ENCODE measurements at places on chromosomes 5 and 9.

DNA sequence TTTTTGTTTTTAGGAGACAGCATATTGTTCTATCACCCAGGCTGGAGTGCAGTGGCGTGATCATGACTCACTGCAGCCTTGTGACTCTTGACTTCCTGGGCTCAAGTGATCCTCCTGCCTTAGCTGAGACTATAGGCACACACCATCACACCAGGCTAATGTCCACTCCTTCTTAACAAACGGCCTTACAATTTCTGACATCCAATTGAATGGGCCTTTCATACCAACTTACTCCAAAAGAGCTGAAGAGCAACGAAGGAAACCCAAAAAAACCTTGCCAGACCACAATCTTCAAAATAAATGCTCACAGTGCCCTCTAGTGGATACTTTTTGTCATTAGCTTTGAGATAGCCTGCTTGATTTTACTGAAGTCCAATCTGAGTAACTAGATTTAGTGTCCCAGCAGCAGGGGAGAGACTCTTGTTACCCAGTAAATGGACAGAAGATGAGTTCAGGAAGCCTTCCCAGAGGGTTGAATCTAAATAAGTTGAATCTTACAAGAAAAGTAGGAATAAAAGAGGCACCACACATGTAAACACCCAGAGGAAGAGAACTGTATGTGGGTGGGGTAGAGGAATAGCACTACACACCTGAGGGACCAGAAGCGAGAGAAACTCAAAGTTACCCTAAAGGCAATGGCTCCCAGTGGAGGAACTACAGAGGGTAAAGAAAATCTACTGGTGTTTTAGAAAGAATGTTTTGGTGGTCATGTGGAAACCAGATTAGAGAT is 9.3 kb downstream of the ZNF622 start:
- DNase-seq, result peak; percentile 82

DNA sequence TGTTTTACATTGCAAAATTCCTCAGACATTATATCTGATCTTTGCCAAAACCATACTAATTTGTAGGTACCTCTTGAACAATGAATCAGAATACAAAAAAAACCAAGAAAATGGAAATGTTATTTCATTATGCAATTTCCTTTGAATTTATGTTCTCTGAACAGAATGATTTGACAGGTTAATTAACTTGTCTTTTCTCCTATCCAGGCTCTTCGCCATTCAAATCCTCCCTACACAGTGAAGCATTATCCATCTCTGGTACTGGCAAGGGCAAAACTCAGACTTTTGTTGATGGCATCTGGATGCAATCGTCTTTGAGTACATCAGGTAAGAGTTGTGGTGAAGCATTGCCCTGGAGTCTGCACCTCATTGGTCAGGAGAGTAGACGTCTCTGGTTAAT is 655.7 kb upstream of the ITGA1 start:
- no peak for DNase-seq

DNA sequence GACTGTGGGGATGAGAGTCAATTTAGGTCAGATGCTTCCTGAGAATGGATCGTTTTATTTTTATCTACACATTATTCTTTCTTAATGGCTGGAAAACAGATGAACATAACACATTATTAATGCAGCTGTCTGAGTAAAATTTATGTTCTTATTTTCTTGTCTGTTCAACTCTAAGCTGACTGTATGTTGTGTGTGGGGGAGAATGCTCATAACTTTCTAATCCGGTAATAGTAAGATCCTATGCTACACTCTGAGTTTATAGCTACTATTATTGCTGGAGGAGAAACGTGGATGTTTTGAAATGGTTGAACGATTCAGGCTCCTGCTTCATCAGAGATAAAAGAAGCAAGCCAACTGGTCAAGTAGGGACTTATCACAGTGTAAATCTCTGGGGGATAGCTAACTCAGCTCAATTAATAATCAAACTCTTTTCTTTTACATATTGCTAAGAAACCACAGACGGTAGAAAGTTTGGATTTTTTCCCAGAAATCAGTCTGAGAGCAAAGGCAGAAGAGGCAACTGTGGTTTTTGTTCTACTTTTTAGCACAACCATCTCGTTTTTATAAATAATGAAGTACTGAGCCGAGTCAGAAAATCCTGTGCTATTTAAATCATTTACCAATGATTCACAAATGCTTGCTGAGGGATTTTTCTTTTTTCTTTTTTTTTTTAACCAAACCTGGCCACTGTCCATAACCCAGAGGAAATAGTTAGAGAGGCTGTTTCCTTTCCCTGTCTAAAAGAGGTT is 265.0 kb upstream of the FAM174A start:
- no peak for DNase-seq

GRCh38 chr5:170365011-170365410 is 24.2 kb downstream of the KCNMB1 start:
- no peak for DNase-seq

GRCh38 chr5:131375351-131375750 is 111.5 kb downstream of the CDC42SE2 start:
- DNase-seq, result no peak

DNA sequence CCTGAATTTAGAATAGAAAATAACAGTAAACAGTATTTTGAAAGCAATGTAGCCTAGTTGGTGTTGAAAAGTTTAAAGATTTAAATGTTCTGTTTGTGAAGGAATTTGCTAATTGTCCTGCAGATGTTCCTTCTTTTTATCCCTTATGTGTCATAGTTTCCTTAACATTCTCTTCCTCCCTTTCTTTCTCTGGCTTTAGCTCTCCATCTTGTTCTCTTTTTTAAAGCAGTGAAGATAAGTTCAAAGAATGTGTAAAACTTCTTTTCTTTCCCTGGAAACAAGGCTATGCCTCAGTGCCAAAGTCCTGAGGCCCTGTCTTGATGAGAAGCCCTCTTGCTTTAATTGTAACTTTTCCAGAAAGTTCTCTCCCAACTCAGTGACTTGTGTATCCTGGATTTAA is 24.4 kb upstream of the GAS1 start:
- no peak for DNase-seq

DNA sequence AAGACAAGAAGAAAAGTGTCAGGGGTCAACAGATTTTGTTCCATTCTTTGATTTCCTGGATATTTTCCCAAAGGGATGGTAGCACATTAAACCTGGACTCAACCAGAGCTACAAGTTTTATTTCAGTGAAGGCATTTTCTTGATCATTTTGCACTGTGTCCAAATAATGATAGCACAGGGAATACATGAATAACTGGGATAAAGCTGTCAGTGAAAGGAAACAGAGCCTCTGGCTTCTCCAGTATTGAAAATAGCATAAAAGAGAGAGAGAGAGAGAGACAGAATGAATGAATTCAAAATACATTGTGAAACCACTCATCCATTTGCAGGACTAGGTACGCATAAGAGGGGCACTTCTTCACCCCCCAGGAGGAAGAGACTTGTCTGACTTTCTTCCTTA is 43.0 kb downstream of the SEMA5A start:
- DNase-seq, result no peak

DNA sequence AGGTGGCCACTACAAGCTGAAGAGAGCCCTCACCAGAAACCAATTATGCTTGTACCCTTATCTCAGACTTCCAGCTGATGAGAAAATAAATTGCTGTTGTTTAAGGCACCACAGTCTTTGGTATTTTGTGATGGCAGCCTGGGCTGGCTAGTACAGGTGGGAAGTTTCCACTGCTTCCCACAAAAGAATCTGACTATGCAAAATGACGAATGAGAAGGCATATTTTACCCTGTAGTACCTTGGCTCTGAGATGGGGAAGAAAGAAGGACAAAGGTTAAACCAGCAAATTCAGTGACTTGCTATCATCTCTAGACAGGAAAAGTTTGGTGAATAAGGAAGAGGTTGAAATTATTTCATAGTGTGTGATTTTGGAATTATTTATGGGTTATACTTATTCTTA is 112.8 kb upstream of the ELL2 start:
- no peak for DNase-seq

GRCh38 chr5:59732806-59733205 is 160.7 kb downstream of the PDE4D start:
- no peak for DNase-seq

GRCh38 chr9:95096807-95097206 is 220.7 kb downstream of the FANCC start:
- DNase-seq, result no peak

DNA sequence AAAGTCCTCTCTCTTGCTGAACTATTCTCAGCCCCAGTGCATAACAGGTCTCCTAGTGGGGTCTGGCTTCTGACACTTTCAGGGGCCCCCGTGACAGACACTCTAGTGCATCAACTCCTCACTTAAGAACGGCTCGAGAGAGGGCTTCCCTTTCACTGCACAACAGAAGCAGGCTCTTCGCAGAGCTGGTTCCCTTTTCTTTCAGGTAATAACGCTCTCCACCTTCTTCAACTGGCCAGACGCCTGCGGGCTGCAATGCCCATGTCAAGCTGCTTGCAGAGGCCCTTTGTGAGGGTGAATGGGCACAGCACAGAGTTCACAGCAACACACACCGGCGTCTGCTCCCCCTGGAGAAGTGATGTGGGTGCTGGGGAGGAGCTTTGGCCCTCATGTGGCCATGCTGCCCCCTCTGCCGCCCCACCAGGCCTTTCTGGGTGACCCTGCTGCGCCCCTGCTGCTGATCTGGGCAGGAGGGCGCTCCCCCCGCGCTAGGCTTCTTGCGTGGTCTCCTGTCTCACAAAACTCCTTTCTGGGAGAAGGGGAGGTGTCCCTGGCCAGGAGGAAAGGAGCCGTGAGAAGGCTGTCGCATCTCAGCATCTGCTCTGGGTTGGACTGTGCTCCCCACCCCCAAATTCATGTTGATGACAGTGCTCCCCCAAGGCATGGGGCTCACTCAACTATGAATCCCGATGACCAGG is 2.4 kb downstream of the MRPL36 start:
- DNase-seq, result no peak

GRCh38 chr9:136089697-136090045 is 5.4 kb downstream of the NACC2 start:
- DNase-seq, result peak; percentile 70

- no peak for DNase-seq
Measured at GRCh38 chr5:103021314-103021713, 98.6 kb downstream of the GIN1 start.

DNA sequence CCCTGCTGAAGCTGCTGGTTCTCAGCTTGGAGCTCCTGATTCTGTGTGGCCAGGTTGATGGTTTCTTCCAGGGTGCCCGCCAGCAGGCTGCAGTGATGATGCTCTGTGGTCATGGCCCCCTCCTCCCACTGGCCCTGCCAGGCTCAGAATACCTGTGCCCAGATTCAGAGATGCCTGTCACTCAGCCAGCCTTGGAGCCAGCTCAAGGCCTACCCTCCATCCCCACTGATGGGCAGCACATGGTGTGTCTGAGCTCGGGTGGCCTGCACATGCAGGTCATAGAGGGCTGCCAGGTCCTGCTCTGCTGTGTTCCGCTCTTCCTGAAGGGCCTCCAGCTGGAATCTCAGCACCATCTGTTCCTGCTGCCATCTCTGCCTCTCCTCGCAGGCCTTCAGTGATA is 5.4 kb downstream of the SLC35A4 start:
- no peak for DNase-seq

- DNase-seq, result no peak
Measured at GRCh38 chr9:19934301-19934871, 145.5 kb upstream of the SLC24A2 start.

- DNase-seq, result no peak
Measured at GRCh38 chr9:4690144-4690543, 10.8 kb downstream of the CDC37L1 start.

- no peak for DNase-seq
Measured at GRCh38 chr5:144267961-144268513, 97.4 kb downstream of the KCTD16 start.

- no peak for DNase-seq
Measured at GRCh38 chr5:75037106-75037505, 15.3 kb downstream of the GCNT4 start.

DNA sequence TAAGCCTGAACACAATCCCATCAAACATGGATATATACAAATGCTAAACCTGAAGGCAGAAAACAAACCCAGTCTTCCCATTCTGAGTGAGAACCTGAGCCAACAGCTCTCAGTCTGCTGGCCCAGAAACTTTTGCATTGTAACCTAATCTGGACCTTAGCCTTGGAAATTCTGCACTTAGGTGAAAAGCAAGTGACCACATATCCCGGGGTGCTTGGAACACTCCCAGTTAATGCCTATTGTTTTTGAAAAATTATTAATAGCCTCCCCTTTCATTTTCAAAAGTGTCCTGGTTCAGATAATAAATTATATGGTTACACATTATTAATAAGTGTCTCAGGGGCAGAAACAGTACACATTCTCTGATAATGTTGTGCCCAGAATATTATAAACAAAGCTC is 228.3 kb upstream of the TARS1 start:
- no peak for DNase-seq

DNA sequence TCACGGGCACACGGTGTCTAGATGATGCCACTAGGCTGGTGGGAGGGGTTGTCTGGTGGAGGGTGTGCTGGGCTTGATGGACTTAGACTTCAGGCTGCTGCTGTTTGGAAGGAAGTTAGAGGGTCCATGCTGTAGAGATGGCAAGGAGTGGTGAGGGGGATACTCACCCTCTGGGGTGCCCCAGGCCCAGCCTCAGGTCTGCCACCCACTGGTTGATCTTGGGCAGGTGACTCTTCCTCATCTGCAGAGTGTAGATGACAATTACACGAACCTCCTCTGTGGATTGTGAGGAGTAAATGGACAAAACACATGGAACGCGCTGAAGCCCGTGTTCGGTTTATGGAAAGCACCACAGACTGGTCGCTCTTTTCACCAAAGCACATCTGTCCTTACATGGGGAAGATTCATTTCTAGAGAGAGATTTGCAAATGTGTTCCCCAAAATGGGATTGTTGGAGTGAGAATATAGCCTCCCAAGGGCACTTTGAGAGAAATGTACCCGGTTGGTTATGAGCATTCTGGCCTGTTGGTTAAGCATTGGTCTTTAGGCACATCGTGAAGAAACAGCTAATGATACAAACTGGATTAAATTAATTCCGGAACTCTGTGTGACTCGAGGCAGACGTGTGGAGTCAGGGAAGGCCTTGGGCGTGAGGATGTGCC is 58.2 kb downstream of the ZNF618 start:
- no peak for DNase-seq

- no peak for DNase-seq
Measured at GRCh38 chr9:26656003-26656870, 236.4 kb downstream of the CAAP1 start.

DNA sequence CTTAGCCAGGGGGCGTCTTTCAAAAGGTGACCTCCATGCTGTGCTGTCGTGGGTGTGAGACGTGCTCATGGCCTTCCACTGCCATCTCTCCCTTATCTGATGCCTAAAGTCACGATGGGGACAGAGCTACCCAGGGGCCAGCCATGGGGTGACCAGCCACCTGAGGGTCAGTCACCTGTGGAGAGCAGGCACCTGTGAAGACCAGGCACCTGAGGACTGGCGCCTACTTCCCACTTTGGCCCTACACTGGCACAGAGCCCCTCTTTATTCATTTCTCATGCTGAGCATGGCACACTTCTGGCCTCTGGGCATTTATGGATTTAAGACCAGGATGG is 6.4 kb upstream of the EXOC3 start:
- DNase-seq, result no peak

DNA sequence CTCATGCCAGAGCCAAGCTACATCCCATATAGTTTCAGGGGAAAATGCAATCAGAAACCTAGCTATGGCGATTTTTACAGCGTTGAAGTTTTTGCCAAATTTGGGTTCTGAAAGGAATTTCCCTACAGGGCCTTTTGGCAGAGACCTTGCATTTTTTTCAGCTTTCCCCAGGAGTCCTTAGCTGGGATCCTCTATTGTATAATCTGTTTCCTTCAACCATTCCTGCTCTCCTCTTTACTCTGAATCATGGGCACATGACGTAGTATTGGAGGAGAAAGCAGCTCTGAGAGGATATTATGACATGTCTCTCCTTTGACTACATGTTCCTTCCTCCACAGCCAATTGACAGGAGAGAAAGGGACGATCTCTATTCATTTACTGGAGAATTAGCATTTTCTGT is 118.5 kb upstream of the ERCC6L2 start:
- no peak for DNase-seq
